ENCODE measurements at places on chromosomes 5 and 9.

DNA sequence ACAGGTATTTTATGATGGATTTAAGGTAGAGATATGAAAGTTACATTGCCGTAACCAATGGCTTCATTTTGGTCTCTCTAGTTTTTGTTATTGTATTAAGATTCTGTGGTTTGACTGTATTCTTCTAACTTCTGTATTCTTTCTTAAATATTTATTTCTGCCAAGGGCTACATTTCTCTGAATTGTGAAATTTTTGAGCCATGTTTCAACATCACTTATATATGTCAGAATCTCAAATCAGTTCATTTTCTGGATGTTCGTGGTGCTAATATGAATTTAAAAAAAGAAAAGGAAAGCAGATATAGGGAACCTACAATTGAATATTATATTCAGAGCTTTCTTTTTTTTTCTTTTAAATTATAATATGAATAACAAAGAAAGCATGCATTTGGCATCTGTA, 142.7 kb downstream of the ANXA1 start:
- no peak for DNase-seq

DNA sequence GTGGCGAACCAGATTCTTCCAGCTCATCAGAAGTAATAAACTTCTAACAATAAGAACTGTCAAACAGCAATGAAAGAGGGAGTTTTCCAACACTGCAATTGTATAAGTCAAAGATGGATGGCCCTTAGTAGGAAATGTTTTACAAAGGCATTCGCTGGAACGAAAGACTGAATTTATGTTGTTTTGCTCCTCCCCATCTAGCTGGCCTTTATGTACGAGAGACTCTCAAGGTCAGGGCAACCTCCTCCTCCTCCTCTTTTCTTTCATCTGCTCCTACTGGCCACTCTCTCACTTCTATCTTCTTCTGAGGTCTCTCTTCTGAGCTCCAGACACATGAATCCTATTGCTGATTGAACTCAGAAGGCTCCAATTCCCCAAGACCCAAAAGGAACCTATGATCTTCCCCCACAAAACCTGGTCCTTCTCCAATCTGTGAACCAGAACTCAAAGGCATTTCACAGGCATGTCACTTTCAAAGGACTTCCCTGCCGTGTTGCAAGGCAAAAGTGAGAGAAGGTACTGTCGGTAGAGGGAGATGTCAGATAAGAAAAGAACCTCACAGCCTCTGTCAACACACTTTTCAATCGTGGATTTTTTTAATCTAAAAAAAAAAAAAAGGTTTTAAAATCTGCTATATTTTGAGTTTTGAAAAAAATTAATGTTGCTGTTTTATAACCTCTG, 28.5 kb upstream of the PUM3 start:
- no peak for DNase-seq

DNA sequence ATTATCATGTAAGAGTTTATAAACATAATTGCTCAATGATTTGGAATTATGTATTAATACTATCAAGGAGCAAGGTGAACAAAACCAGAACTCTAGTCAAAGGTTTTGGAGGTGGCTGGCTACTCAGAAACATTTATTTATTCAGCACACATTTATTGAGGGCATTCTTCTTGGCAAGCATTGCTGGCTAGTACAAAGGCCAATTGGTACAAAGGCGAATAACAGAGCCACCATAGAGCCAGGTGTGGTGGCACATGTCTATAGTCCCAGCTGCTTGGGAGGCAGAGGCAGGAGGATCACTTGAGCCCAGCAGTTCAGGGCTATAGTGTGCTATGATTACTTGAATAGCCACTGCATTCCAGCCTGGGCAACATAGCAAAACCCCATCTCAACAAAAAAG, 242.1 kb downstream of the CWC27 start:
- no peak for DNase-seq

DNA sequence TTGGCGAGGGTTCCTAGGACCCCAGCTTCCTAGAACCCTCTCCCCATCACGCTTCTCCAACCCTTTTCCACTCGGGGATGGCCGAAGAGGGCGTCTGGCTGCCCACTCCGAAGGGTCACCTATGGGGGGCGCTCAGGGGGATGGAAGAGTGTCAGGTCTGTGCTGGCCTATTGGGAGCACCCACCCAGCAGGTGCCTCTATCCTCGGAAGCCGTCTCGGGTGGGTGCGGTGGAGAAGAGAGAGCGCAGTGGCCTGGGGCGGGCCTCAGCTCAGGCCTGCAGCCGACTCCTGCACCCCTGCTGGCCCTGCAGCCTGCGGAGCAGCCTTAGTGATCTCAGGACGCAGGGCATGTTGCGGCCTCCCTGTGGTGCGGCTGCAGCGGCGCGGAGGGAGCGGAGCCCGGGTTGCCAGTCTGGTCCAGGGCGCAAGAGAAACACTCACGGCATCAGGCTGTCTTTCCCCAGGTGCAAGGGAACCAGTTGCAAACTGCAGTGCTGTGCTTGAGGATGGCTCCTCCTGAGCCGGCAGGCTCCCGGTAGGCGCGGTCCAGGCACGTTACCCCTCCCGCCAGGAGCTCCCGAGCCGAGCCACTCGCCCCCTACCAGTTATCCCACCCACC, 1.5 kb upstream of the IRX2 start:
- DNase-seq: no peak

DNA sequence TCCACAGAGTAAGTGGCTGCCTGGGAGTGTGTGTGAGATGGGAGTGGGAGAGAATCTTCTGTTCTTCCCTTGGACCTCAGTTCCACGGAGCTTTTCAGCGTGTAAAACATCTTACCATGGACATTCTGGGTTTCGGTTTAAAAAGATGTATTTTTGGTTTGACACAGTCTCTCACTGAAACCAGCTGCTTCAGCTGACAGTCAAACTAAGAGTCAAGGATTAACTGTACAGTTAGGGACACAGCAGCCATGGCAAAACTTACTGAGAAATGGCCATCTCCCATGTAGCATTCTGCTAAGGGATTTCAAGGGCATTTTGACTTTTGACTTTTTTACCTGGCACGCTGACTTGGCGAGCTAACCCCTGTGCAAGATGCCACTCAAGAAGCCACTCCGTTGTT, 93.8 kb upstream of the IL12B start:
- no peak for DNase-seq

DNA sequence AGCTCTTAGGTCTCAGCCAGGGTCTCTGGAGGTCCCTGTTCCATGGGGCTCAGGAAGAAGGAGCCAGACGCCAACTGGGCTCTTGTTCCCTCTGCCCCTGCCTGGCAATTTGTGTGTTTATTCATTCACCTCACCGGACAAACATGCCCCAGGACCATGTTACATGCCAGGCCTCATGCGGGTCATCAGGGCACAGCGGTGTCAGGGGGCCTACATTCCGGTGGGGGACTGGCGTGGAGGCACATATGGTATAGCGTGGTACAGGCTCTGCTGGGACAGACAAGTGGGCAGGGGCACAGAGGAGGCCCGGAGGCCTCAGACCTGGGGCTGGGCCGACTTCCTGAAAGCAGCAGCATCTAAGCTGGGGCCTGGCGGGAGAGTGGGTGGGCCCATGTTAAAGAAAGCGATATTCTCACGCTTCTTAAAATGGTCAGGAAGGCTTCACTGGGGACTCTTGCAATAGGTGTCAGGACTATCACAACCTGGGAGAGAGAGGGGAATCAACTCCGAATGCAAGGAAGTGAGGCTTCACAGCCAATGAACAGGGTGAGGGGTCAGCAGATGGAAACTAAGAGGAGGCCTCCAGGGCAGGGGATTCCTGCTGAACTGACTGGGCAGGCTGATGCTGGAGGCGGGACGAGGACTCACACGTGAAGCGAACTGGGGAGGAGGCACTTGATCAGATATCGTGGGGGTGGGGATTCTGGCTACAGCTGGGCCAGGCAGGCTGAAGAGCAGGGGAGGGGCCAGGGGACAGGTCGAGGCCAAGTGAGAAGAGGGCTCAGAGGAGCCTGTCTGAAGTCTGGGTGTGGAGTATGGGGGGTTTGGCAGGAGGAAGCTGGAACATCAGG, 41.9 kb downstream of the NCS1 start:
- no peak for DNase-seq

GRCh38 chr5:116947691-116948528, 373.3 kb upstream of the SEMA6A start:
- DNase-seq: peak; percentile 34

GRCh38 chr5:18216016-18216415, 581.8 kb downstream of the TAF11L14 start:
- DNase-seq: peak; percentile 7

GRCh38 chr9:124202447-124202971, 55.2 kb upstream of the NEK6 start:
- peak; percentile 18 for DNase-seq

DNA sequence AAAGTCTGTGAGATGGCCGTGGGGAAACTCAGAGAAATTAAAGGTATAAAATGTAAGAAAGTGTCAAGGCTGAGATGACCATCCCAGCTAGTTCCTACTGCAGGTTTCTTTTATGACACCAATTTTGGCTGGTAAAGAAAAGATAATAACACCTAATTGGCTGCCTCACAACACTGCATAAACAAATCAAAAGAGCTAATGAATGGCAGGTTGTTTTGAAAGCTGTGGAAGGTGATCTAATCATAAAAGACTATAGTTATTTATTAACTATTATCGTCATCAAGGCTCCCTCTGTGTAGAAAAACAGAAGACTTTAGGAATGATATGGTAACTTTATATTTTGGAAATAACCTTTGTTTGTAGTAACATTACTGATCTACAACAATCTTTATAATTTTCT, 3.5 kb upstream of the SPINK5 start:
- DNase-seq: no peak

DNA sequence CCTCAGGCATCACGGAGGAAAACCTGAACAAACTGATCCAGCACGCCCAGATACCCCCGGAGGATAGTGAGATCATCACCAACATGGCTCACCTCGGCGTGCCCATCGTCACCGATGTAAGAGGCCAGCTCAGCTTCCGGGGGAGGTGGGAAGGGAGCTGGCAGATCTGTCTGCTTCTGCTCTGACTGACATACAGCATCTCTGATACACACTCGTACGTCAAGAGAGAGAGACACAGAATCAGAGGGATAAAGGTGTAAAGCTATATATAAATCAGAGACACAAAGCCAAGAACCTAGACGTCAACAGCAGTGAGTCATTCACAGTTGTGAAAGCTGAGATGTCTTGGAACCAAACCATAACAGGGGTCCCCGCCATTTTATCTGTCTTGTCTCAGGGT, 30.1 kb upstream of the CFAP157 start:
- no peak for DNase-seq

GRCh38 chr5:139806111-139806510, 10.5 kb downstream of the PSD2 start:
- DNase-seq: no peak

- DNase-seq: no peak
Observed at GRCh38 chr9:128145951-128146351, 3.3 kb upstream of the LCN2 start.

DNA sequence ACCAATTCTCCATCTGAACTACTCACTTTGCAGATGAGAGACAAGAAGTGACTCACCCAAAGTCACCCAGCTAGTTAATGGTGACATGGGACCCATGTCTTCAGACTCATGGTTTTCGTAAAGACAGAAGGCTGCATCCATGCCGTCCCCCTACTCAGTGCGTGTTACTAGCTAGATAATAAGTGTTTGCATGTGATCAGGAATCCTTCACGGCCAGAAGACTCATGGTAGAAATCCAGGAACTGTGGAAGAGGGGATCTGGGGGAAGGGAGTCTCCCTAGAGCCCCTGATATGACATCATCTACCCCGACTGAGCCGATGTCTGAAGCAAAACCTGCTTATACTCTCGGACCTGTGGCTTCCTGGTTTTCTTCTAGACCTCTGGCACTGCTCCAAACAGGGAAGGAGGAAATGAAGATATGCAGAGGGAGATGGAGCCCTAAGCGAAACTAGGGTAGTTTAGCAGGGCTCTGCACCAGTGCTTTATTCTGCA, 3.3 kb downstream of the RNF183 start:
- DNase-seq: no peak

- no peak for DNase-seq
Observed at GRCh38 chr5:150787656-150788055, 9.1 kb downstream of the SMIM3 start.

DNA sequence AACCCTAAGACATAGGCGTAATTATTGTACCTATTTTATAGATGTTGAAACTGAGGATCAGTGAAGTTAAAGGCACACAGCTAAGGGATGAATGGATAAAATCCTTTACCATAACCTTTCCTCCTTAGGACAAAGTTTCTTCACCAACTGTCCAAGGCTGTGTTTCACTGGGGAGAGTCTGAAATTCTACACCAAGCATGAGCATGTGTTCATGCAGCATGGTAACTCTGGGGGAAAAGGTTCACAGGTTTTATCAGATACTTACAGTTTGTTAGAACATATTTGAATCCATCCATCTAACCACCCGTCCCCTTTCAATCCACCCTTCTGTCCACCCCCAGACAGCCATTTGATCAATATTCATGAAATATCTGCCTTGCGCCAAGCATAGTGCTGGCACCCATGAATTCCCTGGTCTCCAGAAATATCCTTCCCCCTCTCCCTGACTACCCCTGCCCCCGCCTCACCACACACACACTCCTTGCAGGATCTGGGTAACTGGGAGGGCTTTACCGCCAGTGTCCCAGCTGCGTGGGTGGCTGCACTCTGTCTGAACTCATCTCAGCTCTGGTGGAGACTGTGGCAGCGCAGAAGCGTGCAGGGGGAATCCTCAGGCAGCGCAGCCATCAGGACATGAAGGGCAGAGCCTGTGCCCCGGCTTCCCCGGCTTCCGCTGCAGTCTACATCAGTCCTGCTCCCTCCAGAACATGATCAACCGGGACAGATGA, 6.3 kb upstream of the KCNIP1 start:
- DNase-seq: no peak

DNA sequence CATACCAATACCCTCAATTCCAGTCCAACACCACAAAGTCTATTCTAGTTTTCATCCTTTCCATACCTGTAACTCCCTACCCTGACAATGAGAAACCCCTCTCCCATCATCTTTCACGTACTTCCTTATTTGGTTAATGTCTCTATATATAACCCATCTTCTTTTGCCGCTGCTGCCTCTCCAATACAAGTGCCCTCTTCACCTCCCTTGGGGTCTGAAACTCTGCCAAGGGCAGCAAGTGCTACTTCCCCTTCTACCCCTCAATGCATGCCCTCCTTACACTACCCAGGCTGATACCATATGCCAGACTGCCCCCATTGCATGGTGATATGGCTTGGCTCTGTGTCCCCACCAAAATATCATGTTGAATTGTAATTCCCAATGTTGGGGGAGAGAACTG, 24.4 kb upstream of the SMIM15 start:
- DNase-seq: no peak

GRCh38 chr5:57413145-57413544, 69.5 kb downstream of the ACTBL2 start:
- DNase-seq: no peak

DNA sequence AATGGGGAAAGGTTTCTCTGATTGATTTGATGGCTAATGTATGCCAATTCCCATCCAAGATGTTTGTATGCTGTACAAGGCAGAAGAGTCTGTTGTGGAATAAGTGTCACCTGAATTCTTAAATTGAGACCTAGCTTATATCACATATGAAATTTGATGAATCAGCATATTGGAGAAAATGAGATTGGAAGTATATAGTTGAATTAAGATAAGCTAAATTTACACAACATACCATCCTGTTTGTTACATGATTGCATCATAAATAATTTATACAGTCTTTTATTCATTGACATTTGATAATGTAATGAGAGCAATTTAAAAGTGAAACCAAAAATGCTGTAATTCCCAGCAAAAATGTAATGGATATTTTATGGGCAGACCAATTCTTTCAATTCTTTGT, 1.1 kb downstream of the CWC27 start:
- no peak for DNase-seq

- DNase-seq: no peak
Observed at GRCh38 chr5:2075365-2075764, 192.6 kb upstream of the IRX4 start.

GRCh38 chr9:19460243-19460642, 51.4 kb downstream of the ACER2 start:
- no peak for DNase-seq

- no peak for DNase-seq
Observed at GRCh38 chr5:8491254-8491653, 622.3 kb downstream of the MTRR start.

Data from MG63 (cell line).